ENCODE measurements at places on chromosomes 16 and 17.
A peak's percentile ranks its signal among the peaks of the same experiment; 100 is the strongest.

DNA sequence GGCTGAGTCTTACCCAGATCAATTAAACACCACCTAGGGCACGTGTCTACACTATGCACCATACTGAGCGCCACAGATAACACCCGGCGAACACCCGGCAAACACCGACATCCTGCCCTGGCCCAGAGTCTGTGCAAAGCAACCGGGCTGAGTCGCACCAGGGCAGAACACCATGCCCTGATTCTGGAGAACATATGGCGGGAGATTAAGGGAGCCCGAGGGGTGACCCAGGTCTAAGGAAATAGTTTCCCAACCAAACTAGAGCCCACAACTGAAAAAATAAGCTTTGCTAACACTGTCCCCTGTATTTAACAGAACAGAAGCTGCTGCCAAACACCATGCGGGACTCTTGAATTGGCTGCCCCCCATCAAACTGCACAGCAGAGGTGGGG is 22.1 kb downstream of the MYO18A start:
- peaks cover 69% of the 10 kb centered on the region for H3K4me1 ChIP-seq
- DNase-seq = no peak
- peak overlapping the region; percentile 76 for H3K27ac ChIP-seq
- H3K4me3 ChIP-seq = no peak overlapping the region
- H3K36me3 ChIP-seq = no peaks in the 10 kb centered on the region

- no peaks in the 10 kb centered on the region for H3K27me3 ChIP-seq
- peak within 1 kb of the TSS; percentile 96 for H3K27ac ChIP-seq
- peaks cover 12% of the 10 kb centered on the region for H3K4me1 ChIP-seq
- H3K36me3 ChIP-seq = no peaks in the 10 kb centered on the region
- peak within 1 kb of the TSS; percentile 71 for H3K4me3 ChIP-seq
Measured at GRCh38 chr17:82518826-82519810, at the start of gene FOXK2. Gene FOXK2, plus strand, starts transcription at chr17:82519732. Its CDS starts 157 bp downstream, at chr17:82519889.

- no peaks in the 10 kb centered on the region for H3K4me1 ChIP-seq
- no peak for DNase-seq
- no peak overlapping the region for H3K4me3 ChIP-seq
- no peaks in the 10 kb centered on the region for H3K36me3 ChIP-seq
Measured at GRCh38 chr16:84252184-84252583, 12.4 kb upstream of the KCNG4 start.

DNA sequence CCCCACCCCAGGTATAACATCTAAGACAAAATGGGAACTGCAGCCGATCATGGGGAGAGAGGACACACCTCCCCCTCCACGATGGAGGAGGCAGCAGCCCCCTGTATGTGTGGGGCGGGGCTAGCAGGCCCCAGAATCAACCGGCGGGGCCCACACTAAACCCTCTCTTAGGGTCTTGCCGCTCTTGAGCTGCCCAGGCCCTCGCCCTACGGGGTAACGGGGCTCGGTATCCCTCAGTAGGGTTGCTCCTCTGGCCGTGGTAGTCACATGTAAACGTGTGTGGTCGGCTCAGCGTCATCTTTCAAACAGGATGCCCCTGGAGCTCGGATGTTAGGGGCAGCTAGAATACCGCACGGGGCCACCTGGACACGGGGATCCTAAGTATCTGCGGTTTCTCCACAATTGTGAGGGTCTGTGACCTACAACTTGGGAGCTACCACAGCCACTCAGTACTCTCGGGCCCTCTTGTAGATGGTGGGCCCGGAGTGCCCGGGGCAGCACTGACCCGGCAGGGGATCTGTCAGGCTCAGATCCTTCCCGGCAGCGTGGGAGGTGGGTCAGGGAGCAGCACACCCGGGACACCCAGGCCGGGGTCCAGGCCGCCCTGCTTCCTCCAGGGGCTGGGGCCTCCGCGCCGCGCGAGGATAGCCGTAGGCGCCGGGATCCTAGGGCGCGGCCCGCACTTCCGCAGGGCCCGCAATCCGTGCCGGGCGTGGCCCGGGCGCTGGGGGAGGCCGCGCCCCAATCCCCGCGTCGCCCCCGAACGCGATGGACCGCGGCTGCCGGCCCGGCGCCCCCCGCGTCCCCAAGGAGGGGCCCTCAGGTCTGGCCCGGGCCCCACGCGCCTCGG is 781 bp downstream of the ARHGDIA start:
- DNase-seq = peak; percentile 40
- peak overlapping the region; percentile 87 for H3K27ac ChIP-seq
- peaks cover 20% of the 10 kb centered on the region for H3K36me3 ChIP-seq
- H3K27me3 ChIP-seq = no peaks in the 10 kb centered on the region

DNA sequence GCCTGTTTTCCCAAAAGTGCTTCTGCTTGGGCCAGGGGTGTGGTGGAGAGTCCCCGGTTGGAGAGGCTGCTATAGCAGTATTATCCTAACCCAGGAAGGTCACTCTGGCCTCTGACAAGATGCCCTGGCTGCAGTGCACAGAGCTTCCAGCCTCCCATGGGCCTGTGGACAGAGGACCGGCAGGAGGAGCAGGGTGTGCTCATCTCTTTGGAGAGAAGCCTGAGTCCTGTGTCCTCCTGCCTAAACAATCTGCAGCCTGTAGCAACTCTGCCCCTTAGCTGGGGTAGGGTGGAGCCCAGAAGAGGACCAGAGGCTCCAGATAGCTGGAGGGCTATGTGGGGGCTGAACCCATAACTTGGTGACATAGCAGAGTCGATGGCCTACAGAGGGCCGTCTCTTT is 78.0 kb downstream of the MPRIP start:
- H3K4me1 ChIP-seq = peaks cover 57% of the 10 kb centered on the region
- peak overlapping the region; percentile 46 for H3K27ac ChIP-seq
- H3K27me3 ChIP-seq = no peaks in the 10 kb centered on the region

DNA sequence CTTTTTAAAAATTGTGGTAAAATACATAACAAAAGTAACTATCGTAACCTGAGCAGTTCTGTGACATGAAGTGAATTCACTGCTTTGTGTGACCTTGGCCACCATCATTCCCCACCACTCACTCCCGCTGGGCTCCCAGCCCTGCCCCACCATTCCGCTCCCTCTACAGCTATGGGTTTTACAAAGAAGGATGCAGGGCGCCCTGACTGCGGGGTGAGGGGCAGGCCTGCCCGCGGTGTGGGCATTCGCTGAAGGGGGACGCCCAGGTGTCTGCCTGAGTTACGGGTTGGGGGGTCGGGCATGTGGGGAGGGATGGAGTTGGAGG is at the start of gene CEMP1:
TSS of gene CEMP1 (minus strand) at position 38 of the 325 bp plus-strand sequence. CDS start 335 bp downstream, outside the sequence.
- no peaks in the 10 kb centered on the region for H3K27me3 ChIP-seq
- H3K36me3 ChIP-seq = no peaks in the 10 kb centered on the region
- peak within 1 kb of the TSS; percentile 88 for H3K27ac ChIP-seq
- H3K4me3 ChIP-seq = peak within 1 kb of the TSS; percentile 18

DNA sequence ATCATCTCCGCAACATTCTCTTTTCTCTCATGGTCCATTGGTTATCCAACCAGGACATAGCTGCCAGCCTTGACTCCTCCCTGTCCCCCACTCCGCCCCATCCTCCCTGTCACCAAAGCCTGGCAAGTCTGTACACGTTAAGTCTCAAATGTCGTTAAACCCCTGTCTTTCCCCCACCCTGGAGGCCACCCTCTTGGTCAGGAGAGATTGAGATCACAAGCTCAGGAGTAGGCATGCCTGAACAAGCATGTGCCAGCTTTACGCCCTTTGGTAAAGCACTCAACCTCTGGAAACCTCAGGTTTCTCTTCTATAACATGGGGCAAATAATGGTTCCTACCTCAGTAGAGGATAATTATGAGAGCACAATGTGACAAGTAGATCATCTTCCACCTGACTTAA is 38.1 kb upstream of the CCL1 start:
- no peaks in the 10 kb centered on the region for H3K27me3 ChIP-seq
- H3K4me1 ChIP-seq = no peaks in the 10 kb centered on the region

DNA sequence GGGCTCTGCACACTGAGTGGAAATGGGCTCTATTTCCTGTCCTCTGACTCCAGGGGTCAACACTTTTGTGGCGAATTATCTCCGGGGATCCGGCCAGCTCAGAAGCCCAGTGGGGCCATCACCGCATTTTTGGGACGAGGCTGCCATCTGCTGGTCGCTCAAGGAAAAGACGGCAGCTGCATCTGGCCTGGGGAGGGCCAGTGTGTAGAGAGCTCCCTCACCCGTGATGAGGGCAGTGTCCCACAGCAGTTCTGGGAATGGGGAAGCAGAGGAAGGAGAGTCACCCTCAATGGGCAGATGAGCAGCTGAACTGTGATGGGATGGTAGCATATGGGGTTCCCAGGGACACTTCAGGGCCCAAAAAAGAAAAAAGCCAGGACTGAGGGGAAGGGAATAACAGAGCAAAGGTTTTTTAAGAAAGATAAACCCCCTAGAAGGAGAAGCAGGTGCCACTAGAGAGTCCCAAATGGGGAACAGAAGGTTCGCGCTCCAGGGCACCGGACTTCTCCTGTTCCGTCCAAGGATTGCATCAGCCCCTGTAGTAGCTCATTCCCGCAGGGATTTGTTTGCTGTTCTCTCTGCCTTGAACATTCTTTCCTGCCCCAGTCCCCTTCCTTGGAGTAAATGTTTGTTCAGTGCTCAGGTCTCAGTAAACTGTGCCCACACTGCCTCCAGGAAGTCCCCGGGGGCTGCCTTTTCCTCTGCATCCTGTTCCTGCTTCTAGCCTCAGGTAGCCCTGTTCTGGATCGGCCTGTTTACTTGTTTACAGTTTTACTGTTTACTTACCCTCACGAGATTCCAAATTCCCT is 9.3 kb upstream of the ABCC12 start:
- H3K4me1 ChIP-seq = peaks cover 15% of the 10 kb centered on the region
- H3K27ac ChIP-seq = no peak overlapping the region
- H3K27me3 ChIP-seq = no peaks in the 10 kb centered on the region
- DNase-seq = peak; percentile 64
- no peak overlapping the region for H3K4me3 ChIP-seq
- no peaks in the 10 kb centered on the region for H3K36me3 ChIP-seq

DNA sequence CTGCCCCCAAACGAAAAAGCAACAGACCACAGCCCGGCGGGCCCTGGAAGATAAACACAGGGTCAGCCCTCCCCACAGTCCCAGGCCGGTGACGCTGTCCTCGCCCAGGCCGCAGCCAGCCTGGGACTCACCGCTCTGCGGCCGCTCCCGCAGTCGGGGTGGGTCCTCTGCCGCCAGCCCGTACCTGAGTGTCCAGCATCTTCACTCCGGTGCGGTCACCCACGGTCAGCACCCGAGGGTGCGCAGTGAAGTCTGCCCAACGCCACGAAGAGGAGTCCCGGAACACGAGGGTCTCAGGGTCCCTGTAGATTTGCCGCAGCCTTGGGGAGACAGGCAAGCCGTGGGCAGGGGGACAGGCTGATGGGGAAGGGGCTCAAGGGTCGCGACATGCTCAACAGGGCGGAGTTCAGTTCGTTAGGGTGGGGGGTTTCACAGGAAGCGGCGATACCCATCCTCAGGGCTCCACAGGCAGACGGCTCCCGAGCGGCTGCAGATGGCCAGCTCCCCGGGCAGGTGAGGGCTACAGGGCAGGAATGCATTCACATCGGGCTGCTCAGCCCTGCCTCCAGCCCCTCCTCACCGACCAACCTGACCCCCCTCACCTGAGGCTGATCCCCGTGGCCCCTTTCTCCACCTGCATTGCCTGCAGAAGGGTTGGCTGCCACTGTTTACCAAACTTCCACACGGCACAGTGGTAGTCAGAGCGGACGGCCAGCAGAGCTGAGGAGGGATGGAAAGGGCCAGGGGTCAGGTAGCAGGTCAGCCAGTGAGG is 5.5 kb downstream of the TAF1C start:
- peaks cover 44% of the 10 kb centered on the region for H3K36me3 ChIP-seq
- no peak overlapping the region for H3K4me3 ChIP-seq
- H3K27ac ChIP-seq = no peak overlapping the region
- H3K4me1 ChIP-seq = peaks cover 31% of the 10 kb centered on the region
- no peak for DNase-seq
- H3K27me3 ChIP-seq = no peaks in the 10 kb centered on the region

- peaks cover 52% of the 10 kb centered on the region for H3K36me3 ChIP-seq
- H3K27me3 ChIP-seq = no peaks in the 10 kb centered on the region
- no peak overlapping the region for H3K4me3 ChIP-seq
- peaks cover 12% of the 10 kb centered on the region for H3K4me1 ChIP-seq
- H3K27ac ChIP-seq = no peak overlapping the region
Measured at GRCh38 chr17:75813081-75814020, 28.7 kb downstream of the UNK start.

DNA sequence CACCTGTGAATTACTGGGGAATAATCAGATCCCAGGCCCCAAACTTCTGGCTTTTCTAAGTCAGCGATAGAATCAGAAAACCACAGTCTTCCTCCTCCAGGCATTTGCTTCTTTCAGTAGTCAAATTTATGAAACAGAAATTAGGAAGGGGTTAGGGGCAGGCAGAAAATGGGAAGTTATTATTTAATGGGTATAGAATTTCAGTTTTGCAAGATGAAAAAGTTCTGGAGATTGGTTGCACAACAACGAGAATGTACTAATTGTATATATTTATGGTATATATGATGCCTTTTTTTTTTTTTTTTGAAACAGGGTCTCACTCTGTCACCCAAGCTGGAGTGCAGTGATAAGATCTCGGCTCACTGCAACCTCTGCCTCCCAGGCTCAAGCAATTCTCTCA is 23.5 kb downstream of the ORC6 start:
- no peak for DNase-seq
- no peak overlapping the region for H3K4me3 ChIP-seq
- H3K36me3 ChIP-seq = no peaks in the 10 kb centered on the region
- no peak overlapping the region for H3K27ac ChIP-seq
- H3K4me1 ChIP-seq = no peaks in the 10 kb centered on the region
- no peaks in the 10 kb centered on the region for H3K27me3 ChIP-seq

- H3K4me1 ChIP-seq = peaks cover 93% of the 10 kb centered on the region
- H3K27me3 ChIP-seq = no peaks in the 10 kb centered on the region
- H3K36me3 ChIP-seq = no peaks in the 10 kb centered on the region
- no peak for DNase-seq
- H3K27ac ChIP-seq = no peak overlapping the region
- no peak overlapping the region for H3K4me3 ChIP-seq
Measured at GRCh38 chr17:40105861-40106759, 5.7 kb upstream of the NR1D1 start.

DNA sequence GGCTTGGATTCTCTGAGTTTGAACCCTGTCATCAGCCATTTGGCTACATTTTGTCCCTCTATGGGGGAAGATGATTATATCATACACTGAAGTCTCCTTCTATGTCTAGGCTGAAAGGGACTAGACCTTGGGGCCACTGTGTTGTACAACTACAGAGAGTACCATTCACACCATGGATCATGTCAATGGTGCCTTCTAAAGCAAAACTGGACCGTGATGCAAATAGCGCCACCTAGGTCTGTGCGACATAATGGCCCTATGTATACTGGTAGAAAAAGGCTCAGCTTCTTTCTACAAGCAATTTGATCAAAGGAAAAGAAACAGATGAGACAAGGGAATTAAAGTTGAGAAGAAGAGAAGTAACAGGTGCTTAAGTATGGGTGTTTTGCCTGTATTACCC is 100.7 kb downstream of the LYRM1 start:
- no peaks in the 10 kb centered on the region for H3K4me1 ChIP-seq
- H3K27me3 ChIP-seq = no peaks in the 10 kb centered on the region
- DNase-seq = peak; percentile 36
- H3K36me3 ChIP-seq = no peaks in the 10 kb centered on the region
- no peak overlapping the region for H3K27ac ChIP-seq

Measured in thyroid gland (tissue), 4 donors.